Stimulated activated CD8-positive, alpha-beta memory T cell treated with anti-CD3 and anti-CD28 coated beads, Interleukin-15, amount 100 ng/mL, for 24 hours (primary cell): ENCODE measurements at places on chromosomes 5 and 9.

DNA sequence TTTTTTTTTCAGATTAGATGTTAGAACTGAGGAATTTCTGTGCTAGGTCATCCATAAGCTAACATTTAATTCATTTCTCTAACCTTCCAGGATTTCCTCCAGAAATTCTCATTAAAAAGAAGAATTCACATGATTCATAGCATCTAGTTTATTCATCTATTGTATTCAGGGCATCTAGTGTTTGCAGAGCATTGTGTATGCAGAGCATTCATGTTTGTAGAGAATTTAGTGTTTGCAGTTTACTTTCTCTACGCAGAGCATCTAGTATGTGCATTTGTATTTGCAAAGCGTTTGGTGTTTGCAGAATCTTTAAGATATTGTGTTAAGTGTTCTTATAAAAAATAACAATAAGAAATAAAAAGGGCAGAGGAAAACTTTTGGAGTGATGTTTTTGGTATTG lies 491.1 kb downstream of the MTRR start:
- DNase-seq = no peak

- no peak for DNase-seq
Measured at GRCh38 chr5:132437604-132438266, 52.8 kb downstream of the IRF1 start.

- DNase-seq = no peak
Measured at GRCh38 chr9:121674952-121675351, 23.5 kb downstream of the DAB2IP start.

- no peak for DNase-seq
Measured at GRCh38 chr9:124290053-124290591, 32.4 kb downstream of the NEK6 start.

DNA sequence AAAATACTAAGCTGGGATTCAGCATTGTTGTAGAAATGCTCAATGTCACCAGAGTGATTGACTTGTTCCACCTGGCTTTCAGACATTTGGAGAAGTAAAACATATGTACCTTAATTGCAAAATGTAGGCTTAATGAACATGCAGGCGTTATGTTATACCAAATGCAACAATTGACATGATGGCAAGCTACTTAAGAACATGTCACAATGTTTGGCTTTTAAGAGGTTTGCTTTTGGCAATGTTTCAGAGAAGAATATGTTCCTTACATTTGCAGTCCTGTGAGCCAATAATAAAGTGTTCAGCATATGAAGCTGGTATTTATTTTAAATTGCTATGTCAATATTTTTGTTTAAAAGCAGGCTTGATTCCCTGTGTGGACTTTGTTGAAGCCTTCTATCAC lies 111.7 kb upstream of the NUDT12 start:
- DNase-seq = no peak

- DNase-seq = no peak
Measured at GRCh38 chr5:145787001-145787400, 48.1 kb downstream of the PRELID2 start.

GRCh38 chr5:170181902-170182301 lies 50.9 kb upstream of the C5orf58 start:
- DNase-seq = no peak

- no peak for DNase-seq
Measured at GRCh38 chr5:103005276-103005675, 114.7 kb downstream of the GIN1 start.

DNA sequence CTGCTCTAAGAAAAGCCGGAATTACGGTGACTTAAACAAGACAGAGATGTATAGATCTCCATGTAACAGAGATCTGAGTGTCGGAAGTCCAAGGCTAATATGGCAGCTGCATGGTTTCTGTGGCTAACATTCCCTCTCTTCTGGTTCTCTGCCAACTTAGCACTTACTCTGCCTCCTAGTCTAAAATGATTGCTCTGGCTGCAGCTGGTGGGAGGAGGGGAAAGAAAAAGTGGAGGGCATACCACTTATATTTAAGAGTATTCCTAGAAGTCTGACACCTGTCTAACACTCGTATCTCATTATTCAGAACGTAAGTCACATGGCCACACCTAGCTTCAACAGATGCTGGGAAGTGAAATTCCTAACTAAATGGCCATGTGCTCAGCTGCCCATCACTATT lies 551.5 kb upstream of the TLE4 start:
- no peak for DNase-seq

DNA sequence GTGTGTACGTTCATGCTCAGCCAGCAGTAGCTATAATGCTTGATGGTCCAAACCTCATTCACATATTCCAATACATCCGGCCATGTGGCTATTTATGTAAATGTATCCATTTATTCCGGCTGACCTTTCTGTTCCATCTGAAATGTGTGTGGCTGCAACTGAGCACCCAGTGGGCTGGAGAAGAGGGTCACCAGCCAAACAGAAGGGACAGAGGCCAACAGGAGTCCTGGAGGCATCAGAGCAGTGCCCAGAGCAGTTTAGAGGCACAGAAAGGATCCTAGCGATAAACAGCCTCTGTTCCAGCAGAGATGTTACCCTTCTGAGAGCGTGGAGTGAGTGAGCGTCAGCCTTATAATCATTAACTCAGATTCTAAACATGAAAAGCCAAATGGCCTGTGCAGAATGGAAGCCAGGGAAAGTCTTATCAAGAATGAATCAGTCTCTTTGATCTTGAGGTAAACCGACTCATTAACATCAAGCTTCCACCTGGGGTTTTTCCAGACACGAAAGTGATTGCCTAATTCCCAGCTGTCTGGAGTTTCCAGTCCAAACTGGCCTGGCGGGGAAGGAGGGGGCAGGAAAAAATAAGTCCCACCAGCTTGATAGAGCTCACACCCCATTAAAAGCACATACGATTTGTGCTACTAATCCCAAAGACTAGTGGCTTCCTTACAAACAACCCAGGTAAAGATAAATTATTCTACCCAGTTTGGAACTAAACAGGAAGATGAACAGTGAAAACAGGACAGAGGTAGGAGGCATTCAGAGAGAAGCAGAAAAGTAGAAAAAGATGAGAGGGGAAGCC lies 55.7 kb downstream of the SUSD1 start:
- DNase-seq = no peak

GRCh38 chr5:20213803-20214202 lies 225.8 kb upstream of the CDH18 start:
- no peak for DNase-seq

GRCh38 chr5:169764018-169764378 lies 126.9 kb downstream of the DOCK2 start:
- DNase-seq = no peak

GRCh38 chr5:180034564-180034963 lies 37.0 kb downstream of the RNF130 start:
- DNase-seq = no peak

GRCh38 chr5:111129938-111130337 lies 37.8 kb downstream of the WDR36 start:
- DNase-seq = no peak

DNA sequence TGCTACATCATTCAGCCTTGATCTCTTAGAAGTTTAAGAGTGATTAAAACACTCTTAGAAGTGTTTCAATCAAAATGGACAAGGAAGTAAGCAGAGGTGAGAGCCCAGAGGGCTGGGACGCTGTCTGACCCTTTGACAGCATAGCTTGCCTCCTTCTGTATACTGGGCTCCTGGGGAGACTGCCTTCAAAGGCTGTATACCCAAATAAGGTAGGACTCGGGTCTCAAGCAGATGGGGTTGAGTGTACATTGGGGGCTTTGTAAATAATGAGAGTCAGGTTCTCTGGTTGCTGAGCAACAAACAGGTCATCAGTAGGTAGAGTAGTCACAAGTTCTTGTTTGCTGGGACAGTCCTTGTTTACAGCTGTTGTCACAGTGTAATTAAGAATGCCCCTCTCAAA lies 97.1 kb downstream of the PJA2 start:
- DNase-seq = no peak

DNA sequence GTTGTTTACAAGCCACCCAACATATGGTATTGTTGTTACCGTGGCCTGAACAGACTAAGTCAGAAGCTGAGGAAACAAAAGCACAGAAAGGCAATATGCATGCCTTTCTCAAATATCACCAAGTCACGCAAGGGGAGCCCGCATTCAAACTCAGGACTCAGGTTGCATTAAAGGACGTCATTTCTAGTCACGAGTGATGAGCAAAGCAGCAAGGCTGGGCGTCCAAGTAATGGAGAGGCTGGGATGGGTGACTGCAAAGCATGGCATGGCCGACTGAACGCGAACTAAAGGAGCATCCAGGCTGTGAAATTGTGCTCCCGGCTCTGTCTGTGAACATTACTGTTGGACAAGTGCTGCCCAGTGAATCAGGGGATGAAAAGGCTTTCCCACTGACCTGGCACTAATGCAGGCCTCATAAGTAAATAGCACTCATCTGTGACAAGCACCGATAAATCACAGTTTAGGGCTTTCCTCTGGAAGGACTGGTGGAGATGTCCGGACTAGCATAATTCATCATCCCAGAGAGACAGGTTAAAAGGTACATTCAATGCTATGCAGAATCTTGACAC lies 202.8 kb downstream of the SPOCK1 start:
- DNase-seq = no peak

- no peak for DNase-seq
Measured at GRCh38 chr5:142881076-142881783, 111.1 kb downstream of the ARHGAP26 start.

DNA sequence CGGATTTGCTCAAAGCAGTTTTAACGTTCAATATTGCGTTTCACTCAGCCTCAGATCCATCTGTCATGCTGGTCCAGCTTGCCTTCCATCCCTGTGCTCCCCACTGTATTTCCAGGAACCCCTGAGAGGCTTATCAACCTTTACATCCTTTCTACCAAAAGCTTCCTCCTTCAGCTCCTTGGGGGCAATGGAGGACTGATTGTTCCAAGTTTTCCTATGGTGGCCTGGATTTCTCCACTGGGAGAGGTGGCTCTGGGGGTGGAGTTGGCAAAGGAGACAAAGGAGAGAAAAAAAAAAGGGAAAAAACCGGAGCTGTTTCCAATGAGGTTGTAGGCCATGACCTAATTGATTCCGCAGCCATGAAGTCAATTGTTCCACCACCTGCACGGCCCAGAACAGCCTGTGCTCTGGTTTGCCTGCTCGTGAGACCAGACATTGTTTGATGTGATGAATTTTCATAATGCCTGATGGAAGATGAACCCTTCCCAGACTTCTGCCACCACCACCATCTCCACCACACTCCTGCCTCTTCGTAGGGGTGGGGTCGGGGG lies 54.1 kb downstream of the ABLIM3 start:
- no peak for DNase-seq

- DNase-seq = no peak
Measured at GRCh38 chr5:80308526-80308925, 11.3 kb upstream of the SPZ1 start.

DNA sequence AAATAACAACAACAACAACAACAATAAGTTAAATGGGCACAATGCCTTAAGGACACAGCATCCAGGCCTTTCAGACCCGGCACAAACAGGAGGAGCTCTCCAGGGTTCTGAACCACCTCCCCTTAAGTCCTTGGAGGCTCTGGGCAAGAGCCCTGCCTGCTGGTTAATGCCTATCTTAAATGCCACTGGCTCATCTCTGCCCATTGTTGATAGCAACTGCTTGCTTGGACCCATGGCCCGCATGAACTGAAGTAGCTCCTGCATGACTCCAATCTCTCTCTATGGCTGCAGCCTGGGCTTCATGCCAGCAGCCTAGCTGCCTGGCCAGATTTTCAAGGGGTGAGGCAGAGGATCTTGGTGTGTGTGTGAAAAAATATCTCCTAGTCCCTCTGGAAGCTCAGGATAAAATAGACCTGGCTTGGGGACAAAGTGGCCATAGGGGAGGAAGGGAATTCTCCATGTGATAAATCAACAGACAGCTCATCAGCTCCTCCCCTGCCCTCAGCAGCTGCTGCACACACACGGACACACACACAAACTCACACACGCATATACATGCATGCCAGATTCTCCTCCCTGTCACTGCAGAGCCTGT lies 27.4 kb downstream of the FAM219A start:
- DNase-seq = no peak

GRCh38 chr5:78761840-78762239 lies 113.3 kb upstream of the LHFPL2 start:
- no peak for DNase-seq

DNA sequence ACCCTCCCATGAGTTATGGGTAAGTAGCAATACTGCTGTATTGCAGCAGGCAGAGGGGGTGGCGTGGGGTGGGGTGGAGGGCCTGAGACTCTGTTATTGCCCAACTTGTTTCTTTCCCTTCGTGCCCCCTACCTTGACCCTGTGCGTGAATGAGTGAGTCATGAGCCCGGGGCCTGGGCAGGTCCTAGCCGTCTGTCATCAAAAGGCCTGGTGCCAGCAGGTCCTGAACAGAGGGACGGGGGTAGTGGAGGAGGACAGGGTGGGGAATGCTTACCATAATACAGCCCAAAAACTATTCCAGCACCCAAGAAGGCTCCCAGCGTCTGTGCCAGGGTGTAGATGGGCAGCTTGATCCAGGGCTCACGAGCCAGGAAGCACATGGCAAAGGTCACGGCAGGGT lies 4.3 kb downstream of the AQP3 start:
- no peak for DNase-seq

DNA sequence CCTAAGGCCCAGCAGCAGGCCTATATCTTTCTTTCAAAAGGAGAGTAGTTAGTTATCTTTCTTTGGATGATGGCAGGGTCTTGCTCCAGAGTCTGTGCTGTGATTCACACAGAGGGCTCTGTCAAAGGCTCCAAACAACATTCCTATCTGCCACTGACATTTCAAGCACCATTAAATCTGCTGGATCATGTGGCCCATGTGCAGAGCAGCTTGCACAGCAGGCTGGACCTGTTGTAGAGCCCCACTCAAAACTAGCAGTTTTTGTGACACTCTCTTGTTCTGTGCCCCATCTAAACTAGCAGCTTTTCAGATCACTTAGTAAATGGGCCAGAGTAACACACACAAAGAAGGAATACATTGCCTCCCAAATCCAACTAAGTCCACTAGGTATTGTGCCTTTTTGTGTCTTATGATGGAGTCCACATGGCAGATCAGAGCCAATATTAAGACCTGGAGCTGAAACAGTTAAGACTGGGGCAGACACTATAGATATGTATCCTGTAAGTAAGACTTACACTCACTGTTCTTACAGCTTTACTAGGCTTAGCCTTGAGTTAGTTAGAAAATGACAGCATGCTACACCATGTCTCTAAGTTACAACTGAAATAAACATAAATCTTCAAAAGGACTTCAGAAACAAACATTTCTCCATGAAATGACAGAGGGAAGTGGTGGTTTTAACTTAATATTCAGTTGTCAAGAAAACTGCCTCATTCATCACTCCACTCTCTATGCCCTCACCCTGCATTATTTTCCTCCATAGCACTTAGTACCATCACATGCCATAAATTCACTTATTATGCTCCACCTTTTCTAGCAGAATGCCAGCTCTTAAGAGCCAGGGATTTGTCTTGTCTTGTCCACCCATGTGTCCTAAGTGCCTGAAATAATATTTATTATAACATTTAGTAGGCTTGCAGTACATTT lies 400.9 kb downstream of the RAB3C start:
- DNase-seq = no peak

DNA sequence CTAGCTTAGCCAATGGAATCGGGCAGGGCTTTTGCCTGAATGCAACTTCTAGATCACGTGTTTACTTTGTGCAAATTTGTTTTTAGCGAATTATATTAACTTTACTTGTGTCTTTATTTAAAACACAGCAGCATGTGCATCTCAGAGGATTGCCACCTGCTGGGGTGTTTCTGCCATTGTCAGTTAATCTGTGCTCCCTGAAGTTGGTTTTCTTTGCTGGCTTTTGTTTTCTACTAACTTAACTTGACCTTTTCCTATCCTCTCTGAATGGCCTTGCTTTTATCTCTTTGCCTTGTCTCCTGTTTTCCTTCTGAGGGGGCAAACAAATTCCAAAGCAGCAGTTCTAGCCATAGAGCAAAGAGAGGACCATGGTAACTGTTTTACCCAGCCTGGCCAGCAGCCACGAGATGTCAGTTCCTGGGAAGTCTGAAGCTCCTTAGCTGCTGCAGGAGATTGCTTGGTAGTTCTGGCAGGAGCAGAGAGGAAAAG lies 67.6 kb downstream of the ARHGEF28 start:
- DNase-seq = no peak
